ENCODE measurements at places on chromosomes 16 and 17. TPM values are rescaled to one million over a fixed set of nuclear protein-coding genes. Genes with fewer than 3 reads are reported as not detected.

GP1BA gene
- 0.15 TPM for total RNA-seq

DNA sequence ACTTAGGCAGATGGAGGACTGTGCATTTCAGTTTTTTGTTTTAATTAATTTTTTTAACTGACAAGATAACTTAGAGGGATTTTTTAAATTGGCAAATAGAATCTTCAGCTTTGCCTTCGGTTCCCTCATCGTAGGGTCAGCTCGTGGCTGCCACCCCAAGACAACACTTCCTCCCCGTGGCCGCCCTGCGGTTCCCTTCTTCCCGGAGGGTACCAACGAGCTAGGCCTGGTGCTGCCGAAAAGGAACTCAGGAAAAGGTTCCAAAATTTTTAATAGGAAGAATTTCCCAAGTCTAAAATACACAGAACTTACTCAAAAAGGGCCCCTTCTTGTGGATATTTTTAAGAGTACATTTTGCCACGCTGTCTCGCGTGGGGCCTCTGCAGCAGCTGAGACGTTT is 210.4 kb upstream of the CHMP6 start:
- no peaks in the 10 kb centered on the region for H3K36me3 ChIP-seq
- H3K4me3 ChIP-seq: no peak overlapping the region
- H3K27ac ChIP-seq: no peak overlapping the region
- DNase-seq: no peak

DNA sequence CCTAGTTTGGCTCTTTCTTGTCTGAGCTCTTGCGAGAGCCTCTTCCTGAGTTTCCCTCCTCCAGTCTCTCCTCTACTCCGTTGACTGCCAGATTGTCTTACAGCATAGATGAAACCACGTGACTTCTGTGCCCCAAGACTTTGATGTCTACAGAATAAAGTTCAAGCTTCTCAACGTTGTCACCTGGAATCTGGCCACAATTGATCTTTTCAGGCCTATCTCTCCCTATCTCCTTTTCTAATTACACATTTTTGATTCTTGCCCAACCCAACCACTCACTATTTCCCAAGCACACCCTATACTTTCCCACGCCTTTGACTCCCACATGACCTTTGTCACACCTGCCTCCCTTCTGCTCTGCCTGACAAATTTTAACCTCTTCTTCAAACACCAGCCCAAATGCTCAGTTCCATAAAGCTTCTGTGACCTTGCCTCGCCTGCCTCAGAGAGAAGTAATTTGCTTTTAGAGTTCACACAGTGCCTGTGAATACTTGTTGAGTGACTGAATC is 52.4 kb upstream of the PMFBP1 start:
- no peaks in the 10 kb centered on the region for H3K4me1 ChIP-seq
- no peaks in the 10 kb centered on the region for H3K36me3 ChIP-seq
- no peak overlapping the region for H3K4me3 ChIP-seq
- no peak overlapping the region for H3K27ac ChIP-seq
- no peak for DNase-seq

DNA sequence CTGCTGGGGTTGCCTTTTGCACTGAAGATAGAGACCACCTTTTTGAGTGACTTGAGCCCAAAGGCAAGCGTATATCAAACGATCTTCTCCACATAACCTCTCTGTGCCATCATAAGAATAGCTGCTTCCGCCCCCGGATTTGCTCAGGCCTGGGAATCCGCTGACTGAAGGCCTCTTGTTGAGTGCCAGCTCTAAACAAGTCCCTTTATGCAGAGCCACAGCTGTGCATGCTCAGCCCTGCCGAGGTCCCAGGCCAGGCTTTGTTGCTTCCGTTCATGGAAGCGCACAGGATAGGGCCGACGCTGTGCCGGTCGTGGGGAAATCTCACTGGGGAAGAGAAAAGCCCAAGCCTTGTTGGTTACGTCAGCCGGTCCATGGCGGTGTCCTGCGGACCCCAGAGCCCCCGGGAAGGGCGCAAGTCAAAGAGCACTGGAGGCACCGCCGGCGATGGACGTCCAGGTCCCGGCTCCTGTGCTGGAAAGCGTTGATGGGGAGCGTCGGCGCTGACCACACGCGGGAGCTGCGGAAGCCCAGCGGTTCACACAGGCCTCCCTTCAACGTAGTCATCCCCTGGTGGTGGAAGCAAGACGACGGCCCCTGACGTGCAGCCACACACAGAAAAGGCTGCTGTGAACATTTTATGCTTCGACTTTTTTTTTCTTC is 23.5 kb upstream of the RPL13 start:
- DNase-seq: no peak
- H3K4me3 ChIP-seq: no peak overlapping the region
- no peak overlapping the region for H3K27ac ChIP-seq
- H3K36me3 ChIP-seq: peaks cover 2% of the 10 kb centered on the region
- no peaks in the 10 kb centered on the region for H3K27me3 ChIP-seq

DNA sequence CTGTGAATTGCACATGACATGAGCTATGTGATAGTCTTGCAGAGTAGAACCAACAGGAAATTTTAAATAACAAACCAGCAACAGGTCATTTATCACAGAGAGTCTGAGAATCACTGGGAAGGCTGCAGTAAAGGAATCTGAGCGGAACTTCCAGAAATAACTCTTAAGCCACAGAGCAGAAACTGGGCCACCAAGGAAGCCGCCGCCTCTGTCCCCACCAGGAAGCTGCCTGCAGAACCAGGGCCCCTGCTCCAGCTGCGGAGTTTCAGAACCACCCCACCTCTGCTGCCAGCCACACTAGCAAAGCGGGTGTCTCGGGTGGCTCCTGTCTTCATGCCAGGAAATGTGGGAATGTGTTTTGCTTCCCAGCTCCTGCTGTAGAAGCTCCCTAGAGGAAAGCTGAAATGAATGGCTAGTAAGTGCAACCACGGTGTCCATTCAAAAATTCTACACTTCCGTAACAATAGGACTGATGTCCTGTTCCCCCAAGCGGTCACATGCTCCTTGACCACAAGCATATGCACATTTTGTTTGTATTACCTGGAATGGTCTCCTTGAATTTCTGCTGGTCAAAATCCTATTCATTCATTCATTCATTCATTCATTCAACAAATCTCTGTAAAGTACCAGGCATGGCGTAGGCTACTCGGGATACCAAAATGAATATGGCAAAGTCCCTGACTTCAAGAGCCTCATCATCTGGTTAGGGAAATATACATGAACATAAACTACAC is 7.7 kb upstream of the ITPRIPL2 start:
- no peak overlapping the region for H3K27ac ChIP-seq
- H3K4me1 ChIP-seq: peaks cover 13% of the 10 kb centered on the region
- H3K36me3 ChIP-seq: no peaks in the 10 kb centered on the region
- H3K4me3 ChIP-seq: no peak overlapping the region

- no peak overlapping the region for H3K27ac ChIP-seq
- DNase-seq: no peak
- no peaks in the 10 kb centered on the region for H3K36me3 ChIP-seq
- H3K4me1 ChIP-seq: no peaks in the 10 kb centered on the region
Measured at GRCh38 chr16:88376835-88377726, 5.7 kb upstream of the ZNF469 start.

- H3K4me1 ChIP-seq: no peaks in the 10 kb centered on the region
- peaks cover 2% of the 10 kb centered on the region for H3K27me3 ChIP-seq
- H3K36me3 ChIP-seq: no peaks in the 10 kb centered on the region
- H3K27ac ChIP-seq: no peak overlapping the region
- H3K4me3 ChIP-seq: no peak overlapping the region
Measured at GRCh38 chr16:20309786-20310185, 17.5 kb downstream of the GP2 start.

DNA sequence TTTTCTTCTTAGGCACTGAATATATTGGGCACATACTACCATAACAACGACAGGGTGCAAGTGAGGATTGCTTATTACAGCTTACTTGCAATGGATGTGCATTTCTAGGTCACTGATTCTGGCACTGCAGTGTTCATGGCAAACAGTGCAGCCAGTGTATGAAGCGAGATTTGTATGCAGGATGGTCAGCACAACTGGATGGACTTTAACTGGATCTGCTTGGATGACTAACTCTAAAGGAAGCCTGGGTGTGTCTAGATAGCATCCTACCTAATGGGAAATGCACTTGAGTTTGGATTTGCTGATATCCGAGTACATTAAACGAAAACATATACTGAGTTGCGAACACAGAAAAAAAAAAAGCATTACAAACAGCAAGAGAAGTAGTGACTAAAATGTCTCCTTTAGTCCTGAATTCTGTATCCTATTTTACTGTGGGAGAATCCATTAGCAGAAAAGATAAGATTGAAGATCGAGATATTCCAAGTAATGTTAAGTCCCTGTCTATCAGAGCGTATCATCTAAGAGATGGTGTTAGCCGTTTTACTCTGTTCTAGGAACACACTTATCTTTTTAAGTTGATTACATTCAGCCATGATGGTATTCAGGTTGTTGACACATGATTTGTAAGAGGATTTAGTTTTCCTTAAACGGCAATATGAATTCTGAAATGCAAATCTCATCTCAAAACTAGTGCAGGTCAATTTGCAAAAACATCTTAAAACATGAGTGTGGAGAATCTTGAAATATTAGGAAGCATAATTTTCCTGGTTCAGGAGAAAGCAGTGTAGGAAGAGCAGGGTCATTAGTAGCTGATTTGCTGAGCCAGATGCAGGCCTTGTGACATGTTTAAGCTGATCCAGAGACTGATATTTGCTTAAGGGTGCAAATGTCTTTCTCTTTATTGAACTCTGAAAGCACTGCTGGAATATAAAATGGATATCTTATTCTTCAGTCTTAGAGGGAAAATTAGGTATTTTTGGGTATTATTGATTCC is 142.6 kb upstream of the CPHXL start:
- H3K36me3 ChIP-seq: no peaks in the 10 kb centered on the region
- no peaks in the 10 kb centered on the region for H3K4me1 ChIP-seq
- H3K4me3 ChIP-seq: no peak overlapping the region
- no peak for DNase-seq

DNA sequence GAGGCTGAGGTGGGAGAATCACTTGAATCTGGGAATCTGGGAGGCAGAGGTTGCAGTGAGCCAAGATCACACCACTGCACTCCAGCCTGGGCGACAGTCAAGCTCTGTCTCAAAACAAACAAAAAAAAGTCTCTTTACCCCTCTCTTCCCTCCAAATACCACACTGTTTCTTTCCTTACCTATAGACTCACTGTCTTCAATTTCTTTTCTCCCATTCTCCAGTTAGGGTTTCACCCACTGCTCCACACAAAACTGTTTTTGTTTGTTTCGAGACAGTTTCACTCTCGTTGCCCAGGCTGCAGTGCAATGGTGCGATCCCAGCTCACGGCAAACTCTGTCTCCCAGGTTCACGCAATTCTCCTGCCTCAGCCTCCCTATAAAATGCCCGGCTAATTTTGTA is 6.1 kb upstream of the CD2BP2 start:
- no peak overlapping the region for H3K27ac ChIP-seq
- H3K4me3 ChIP-seq: no peak overlapping the region
- H3K27me3 ChIP-seq: no peaks in the 10 kb centered on the region
- DNase-seq: no peak
- H3K4me1 ChIP-seq: peaks cover 12% of the 10 kb centered on the region

GRCh38 chr16:69315486-69316311 is 4.5 kb downstream of the VPS4A start:
- no peaks in the 10 kb centered on the region for H3K27me3 ChIP-seq
- H3K27ac ChIP-seq: no peak overlapping the region
- peaks cover 4% of the 10 kb centered on the region for H3K36me3 ChIP-seq
- no peak overlapping the region for H3K4me3 ChIP-seq
- DNase-seq: no peak

GRCh38 chr17:43720311-43721060 is 38.1 kb downstream of the SOST start:
- H3K4me1 ChIP-seq: 0 out of 2 replicates have a peak, but pooled peaks cover 2% of the 10 kb centered on the region
- H3K4me3 ChIP-seq: peak overlapping the region; percentile 54
- DNase-seq: no peak
- H3K36me3 ChIP-seq: no peaks in the 10 kb centered on the region

GRCh38 chr17:50033316-50033715 is 22.6 kb upstream of the ITGA3 start:
- H3K4me1 ChIP-seq: peaks cover 44% of the 10 kb centered on the region
- no peaks in the 10 kb centered on the region for H3K36me3 ChIP-seq
- H3K27me3 ChIP-seq: no peaks in the 10 kb centered on the region
- H3K27ac ChIP-seq: no peak overlapping the region

- H3K4me1 ChIP-seq: no peaks in the 10 kb centered on the region
- no peaks in the 10 kb centered on the region for H3K27me3 ChIP-seq
- H3K36me3 ChIP-seq: no peaks in the 10 kb centered on the region
- DNase-seq: no peak
Measured at GRCh38 chr16:168424-168823, 2.6 kb downstream of the HBM start.

Measured in Panc1 (cell line).